Adrenal gland (tissue), 19 donors: ENCODE measurements at places on chromosomes 12 and 14. TPM values are rescaled to one million over a fixed set of nuclear protein-coding genes. Genes with fewer than 3 reads are reported as not detected.

GRCh38 chr12:105852496-105852895, 286.3 kb downstream of the NUAK1 start:
- H3K36me3 ChIP-seq = no peaks in the 10 kb centered on the region
- no peaks in the 10 kb centered on the region for H3K27me3 ChIP-seq
- no peak overlapping the region for H3K27ac ChIP-seq
- no peak for DNase-seq

The HCAR2 gene
- total RNA-seq = not detected

- H3K27ac ChIP-seq = no peak overlapping the region
- DNase-seq = no peak
- H3K27me3 ChIP-seq = no peaks in the 10 kb centered on the region
- H3K36me3 ChIP-seq = no peaks in the 10 kb centered on the region
- no peaks in the 10 kb centered on the region for H3K4me1 ChIP-seq
Observed at GRCh38 chr12:98388126-98388525, 127.3 kb upstream of the TMPO start.

The FOXG1 gene
- total RNA-seq = not detected

GRCh38 chr12:6936636-6937480, 6.8 kb upstream of the RNU7-1 start:
- H3K36me3 ChIP-seq = peaks cover 30% of the 10 kb centered on the region
- peaks cover 15% of the 10 kb centered on the region for H3K4me1 ChIP-seq
- no peaks in the 10 kb centered on the region for H3K27me3 ChIP-seq
